ENCODE measurements at places on chromosomes 12 and 14.

GRCh38 chr12:8123124-8123912, at the start of gene CLEC4A:
Gene CLEC4A, plus strand, starts transcription at chr12:8123617. Its CDS starts 262 bp downstream, at chr12:8123879.
- DNase-seq = no peak

- DNase-seq = no peak
Observed at GRCh38 chr14:66121859-66122258, 364.3 kb upstream of the CCDC196 start.

GRCh38 chr14:65101631-65102440, 481 bp downstream of the MAX start:
- DNase-seq = no peak

DNA sequence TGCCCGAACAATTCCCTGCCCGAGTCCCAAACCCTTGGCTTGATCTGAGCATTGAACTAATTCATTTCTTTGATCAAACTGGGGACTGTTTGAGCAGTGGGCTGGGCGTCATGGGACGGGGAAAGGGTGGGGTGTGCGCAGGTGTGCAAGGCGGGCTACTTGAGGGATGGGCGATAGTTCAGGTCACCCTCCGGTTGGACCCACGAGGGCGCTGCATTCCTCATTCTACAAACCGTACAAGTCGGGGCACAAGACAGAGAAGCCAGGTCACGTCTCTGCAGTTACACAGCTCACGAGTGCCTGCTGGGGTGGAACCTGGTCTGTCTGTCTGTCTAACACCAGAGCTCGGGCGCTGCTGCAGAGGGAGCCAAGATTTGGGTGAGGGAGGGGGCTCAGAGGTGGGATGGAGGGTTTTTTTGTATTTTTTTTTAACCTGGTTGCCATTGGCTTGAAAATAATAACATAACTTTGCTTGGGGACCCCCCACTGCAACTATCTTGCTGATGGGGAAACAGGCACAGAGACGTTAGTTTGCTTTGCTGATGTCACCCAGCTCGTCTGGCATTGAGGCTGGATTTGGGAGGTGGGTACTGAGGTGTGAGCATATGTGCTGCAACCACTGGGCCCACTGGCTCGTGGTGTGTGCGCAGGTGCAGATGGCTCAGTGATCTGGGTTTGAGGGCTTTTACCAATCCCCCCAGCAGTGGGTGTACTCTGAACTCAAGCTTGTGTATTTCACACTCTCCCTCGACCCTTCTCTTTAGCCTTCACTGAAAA, 7.6 kb upstream of the RTL1 start:
- no peak for DNase-seq

- peak; percentile 85 for DNase-seq
Observed at GRCh38 chr12:10722905-10723746, at the start of gene YBX3. Gene YBX3, minus strand, starts transcription at chr12:10723323. Its CDS starts 212 bp downstream, at chr12:10723111.

DNA sequence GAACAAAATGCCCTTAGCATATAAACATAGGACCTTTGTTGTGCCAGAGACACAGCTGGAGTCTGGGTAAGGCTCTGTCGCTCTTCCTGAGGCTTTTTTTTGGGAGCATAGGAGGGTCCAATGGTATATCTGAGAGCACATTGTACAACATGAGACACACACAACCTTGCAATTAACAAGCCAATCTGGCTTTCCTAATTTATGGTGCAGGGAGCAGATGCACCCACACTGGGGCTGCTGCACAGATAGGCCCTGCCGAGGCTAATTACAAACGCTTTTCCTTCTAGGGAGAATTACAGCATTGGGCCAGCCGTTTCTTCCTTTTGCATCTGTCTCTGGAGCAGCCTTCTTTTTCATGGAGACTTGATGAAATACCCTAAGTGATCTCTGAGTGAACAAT, 75.0 kb upstream of the OVCH1 start:
- no peak for DNase-seq

- no peak for DNase-seq
Observed at GRCh38 chr14:105908481-105908911, 382.1 kb downstream of the TMEM121 start.

DNA sequence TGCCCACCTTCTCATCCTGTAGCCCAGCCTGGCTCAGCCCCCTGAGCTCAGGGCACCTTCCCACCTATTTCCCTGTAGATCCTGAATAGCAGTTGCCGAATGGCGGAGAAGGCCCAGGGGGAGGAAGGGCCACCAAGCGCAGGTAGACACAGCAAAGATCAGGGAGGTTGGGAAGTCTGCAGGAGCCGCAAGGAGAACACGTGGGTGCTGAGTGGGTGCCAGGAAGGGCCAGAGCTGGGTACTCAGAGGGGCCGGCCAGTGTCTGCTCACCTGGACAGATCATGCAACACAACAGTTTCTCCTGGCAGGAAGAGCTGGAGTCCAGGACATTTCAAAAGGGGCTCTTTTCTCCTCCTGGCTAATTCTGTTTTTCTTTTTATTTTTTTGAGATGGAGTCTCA, 30.6 kb downstream of the CHGA start:
- DNase-seq = no peak

DNA sequence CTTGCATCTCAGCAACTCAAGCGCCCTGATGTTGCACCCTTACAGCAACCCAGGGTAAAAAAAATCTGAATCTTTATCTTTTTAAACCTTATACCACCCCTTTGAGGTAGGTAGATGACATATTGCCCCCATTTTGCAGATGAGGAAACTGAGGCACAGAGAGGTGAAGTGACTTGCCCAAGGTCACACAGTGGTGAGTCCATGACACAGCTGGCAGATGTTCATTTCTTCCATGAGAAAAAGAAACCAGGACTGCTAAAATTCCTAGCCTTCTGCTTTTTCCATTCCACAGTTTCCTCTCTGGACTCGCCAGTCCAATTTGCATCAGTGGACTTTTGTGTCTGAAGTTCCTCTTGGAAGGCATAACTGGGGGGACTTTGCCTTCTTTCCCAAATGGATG, 79.3 kb downstream of the IGF1 start:
- DNase-seq = no peak

DNA sequence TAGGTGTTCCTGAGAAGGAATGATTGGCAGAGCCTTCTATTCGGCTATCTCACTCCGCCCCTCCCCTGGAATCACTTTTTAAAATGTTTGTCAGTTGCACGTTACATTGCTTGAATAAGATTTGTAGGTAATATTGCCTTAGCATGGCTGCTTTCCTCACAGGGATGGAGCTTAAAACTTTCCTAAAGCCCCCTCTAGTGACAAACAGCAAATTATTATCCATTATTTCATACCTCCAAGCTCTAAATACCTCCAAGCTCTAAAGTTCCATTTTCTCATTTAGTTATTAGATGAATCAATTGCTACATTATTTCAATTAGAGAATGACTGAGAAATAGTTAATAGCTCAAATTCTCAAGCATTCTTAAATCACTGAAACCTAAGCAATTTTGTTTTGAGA, 5.1 kb upstream of the SPATA7 start:
- peak; percentile 17 for DNase-seq

DNA sequence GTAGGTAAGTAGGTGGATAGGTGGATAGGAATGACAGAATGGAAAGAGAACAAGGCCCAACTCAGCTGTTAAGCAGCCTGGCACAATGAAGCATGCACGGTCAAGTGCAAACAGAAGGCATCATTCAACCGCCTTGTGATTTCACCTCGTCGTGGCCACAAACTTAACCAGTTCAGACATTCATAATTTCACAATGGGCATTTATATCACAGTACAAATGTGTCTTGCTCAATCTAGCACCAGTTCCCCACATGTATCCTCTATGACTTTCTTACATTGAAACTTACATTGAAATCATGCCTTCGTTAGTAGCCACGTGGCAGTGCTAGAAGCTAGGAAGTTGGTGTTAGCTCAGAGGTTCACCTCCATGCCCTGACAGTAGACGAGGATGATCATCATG, 207.5 kb downstream of the ETV6 start:
- DNase-seq = no peak

DNA sequence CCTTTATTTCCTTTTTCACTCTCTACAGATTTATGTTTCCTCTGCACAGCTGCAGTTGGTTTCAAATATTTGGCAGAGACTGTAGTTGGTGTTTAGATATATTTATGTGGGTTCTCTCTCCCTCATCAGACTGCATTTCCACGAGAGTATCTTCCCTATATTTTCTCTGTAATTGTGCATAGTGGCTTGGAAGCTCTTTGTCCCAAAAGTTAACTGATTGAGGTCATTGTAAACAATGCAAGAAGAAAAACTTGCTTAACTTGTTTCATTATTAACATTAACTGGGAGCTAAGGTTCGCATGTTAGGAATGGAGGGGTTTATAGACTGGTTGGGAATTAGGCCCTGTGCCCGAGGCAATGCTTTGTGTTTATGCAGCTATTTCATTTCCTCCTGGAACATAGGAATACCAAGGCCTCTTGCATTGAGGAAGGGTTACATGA, 216.9 kb upstream of the HMGA2 start:
- DNase-seq = peak; percentile 49

GRCh38 chr12:128715485-128715884, 108.3 kb downstream of the SLC15A4 start:
- no peak for DNase-seq

DNA sequence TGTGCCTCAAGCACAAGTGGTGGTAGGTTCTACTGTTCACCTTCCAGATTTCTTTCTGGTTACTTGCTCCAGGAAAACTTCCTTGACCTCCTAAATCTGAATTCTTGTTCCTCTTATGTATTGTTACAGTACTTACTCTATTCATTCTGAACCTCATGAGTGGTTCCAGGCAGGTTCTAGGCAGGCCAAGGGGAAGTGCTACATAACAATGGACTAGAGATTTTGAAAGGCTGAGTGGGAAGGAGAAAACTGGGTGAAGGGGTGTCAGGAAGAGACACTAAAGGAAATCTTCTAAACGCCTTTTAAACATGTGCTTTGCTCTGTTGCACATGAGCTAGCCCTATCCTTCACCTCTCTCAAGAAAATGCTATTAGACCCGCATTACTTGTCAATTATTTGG, 1.6 kb downstream of the YARS2 start:
- peak; percentile 3 for DNase-seq

DNA sequence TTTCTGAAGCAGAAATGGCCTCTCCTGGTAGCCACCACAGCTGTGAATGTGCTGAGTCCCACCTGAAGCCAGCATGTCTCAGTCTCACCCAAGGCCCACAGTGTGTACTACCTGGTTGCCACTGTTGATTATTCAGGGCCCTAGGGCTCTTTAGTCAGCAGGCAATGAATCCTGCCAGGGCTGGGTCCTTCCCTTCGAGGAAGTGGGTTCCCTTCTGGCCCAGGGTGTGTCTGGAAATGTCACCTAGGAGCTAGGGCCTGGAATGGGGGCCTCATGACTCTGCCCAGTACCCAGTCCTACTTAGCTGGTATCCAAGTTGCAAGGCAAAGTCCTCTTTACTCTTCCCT, 207.4 kb downstream of the SYNE2 start:
- no peak for DNase-seq

DNA sequence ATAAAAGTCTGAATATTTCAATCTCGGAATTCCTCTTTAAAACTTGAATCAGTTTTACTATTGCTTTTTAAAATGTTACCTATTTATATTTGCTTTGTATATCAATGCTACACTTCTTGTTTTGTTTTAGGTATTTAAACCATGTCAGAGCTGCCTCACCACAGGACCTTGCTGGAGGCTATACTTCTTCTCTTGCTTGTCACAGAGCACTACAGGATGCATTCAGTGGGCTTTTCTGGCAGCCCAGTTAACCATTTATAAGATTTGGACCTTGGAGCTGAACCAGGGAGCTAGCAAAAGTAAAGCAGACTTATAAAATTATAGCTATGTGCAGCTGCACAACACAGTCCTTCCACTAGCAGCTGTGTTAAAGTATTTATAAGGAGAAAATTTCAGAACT, 12.8 kb downstream of the TRMT5 start:
- DNase-seq = peak; percentile 26

- no peak for DNase-seq
Observed at GRCh38 chr14:36268121-36268520, 52.3 kb downstream of the MBIP start.

GRCh38 chr12:60872850-60873713, 1277.3 kb downstream of the SLC16A7 start:
- no peak for DNase-seq

DNA sequence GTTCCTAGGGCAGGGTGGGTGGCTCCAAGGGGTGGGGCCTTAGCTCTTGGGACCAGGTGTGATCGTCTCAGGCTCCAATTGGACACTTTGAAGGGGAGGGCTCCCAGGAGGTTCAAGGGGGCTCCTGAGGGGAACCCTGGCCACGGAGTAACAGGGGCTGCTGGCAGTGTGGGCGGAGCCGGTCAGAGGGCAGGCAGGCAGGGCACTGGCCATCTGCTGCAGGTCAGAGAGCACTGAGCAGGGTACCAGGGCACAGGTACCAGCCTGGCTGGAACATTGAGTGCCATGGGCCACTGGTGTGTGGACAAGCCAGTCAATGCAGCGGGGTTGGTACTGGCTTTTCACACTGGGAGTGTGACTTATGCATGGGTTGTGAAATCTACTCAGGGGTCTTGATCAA, 32.2 kb downstream of the SYNE3 start:
- no peak for DNase-seq

DNA sequence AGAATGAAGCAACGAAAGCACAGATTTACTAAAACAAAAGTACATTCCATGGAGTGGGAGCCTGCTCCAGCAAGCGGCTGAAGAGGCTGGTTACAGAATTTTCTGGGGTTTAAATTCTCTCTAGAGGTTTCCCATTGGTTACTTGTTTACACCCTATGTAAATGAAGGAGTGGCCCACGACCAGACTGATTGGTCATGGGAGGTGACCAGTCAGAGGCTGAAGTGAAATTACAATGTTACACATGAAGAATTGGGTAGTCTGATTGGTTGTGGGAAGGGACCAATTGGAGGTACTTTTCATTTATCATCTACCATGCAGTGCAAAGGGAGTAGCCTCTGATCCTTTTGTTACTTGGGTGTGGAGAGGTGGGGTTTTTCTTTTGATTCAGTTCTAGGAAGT, 36.2 kb upstream of the APPL2 start:
- no peak for DNase-seq

GRCh38 chr14:89014569-89014850, 190.1 kb downstream of the TTC8 start:
- DNase-seq = no peak

DNA sequence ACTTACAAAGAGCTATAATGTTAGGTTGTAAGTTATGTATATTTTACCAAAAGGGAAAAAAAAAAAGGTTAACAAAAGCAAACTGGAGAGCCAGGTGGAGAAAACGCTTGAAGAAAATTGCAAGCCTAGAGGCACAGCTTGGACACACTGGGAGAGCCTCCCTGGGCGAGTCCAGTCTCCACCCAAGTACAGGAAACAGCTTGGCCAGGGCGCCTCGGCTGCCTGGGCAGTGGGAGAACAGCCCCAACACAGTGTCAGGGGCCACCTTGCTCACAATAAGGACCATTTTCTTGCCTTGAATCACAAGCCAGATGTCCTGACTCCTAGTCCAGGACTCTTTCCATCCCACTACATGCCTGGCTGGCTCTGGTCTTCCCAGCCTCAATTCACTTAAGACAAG, 33.3 kb downstream of the TTC7B start:
- no peak for DNase-seq

- DNase-seq = no peak
Observed at GRCh38 chr14:60641742-60642269, 7.5 kb downstream of the SIX1 start.

DNA sequence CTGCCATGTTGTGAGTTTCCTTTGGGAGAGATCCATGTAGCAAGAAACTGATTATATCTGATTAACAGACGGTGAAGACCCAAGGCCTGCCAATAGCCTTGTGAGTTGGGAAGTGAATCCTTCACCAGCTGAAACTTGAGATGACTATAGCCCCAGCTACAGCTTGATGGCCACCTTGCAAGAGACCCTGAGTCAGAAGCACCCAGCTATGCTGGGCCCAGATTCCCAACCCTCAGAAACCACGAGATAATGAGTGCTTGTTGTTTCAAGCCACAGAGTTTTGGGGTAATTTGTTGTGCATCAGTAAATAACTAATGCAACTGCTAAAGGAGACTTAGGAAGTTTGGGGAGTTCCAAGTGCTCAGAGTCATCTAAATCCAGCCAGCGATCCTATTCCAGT, 80.3 kb downstream of the AVPR1A start:
- peak; percentile 19 for DNase-seq
